Bronchial epithelial cell (primary cell): ENCODE measurements at places on chromosomes 5 and 9.

DNA sequence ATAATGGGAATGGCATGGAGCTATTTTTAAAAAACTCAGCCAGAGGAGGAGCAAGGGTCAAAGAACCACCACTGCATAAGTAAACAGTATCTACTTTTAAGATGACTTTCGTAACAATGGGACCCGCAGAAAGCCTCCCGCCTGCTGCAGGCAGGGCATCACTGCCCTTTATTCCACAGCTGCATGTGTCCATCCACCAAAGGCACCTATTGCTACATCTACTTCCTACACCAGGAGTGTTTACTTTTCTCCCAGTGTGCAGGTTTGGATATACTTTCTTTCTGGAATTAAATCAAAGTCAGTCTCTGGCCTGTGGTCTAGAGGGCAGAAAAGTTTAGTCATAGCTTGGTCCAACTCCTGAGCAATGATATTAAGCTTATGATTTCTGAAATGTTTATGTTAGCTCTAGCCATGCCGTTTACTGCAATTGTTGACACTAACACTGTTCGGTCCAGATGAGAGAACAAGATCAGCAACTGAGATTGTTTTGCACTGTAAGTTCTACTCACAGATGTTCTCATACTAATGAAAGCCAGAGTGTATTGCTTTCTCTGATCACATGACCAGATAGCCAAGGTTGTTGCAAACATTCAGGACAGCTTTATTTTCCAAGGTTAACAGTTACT, 391.5 kb downstream of the FGF10 start:
- no peak for DNase-seq

- DNase-seq, result no peak
Observed at GRCh38 chr5:149381261-149381985, 2.3 kb upstream of the IL17B start.

GRCh38 chr9:97547098-97547829, 45.8 kb downstream of the TMOD1 start:
- DNase-seq, result no peak

- DNase-seq, result no peak
Observed at GRCh38 chr9:89953824-89954615, 349.2 kb downstream of the GADD45G start.

DNA sequence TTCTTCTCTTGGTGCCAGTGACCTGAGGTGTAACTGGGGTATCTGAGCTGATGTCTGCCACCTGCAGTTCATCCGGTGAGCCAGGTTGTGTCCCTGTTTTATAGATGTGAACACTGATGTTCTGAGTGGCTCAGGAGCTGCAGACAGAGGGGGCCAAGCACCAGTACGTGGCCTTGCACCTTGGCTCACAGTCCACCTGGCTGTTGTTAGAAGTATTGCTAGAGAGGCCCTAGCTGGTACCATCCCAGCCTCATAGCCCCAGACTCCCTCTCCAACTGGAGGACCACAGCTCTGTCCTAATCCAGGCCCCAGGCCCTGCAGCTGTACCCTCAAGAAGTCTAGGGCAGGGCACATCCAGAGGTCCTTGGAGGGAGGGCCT, 16.2 kb downstream of the PHF2 start:
- no peak for DNase-seq

- DNase-seq, result peak; percentile 96
Observed at GRCh38 chr9:116391306-116391900, 237.8 kb downstream of the PAPPA start.

GRCh38 chr5:173290477-173291131, 37.6 kb downstream of the STC2 start:
- DNase-seq, result no peak
